Iris pigment epithelial cell (primary cell): ENCODE measurements at places on chromosomes 3 and 15.

DNA sequence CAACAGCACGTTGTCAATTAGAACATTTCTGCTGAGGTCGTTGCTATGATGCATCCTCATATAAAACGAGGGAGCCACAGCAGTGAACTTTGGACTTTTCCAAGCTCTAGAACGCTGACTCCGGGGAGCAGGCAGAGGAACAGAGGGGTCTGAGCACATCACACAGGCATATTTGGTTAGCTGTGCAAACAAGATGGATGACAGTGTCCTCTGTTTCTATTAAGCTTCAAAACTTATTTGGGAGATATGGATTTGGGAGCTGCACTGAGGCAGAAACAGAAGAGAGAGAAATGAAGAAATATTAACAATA is 278.0 kb upstream of the TBL1XR1 start:
- no peak for DNase-seq

DNA sequence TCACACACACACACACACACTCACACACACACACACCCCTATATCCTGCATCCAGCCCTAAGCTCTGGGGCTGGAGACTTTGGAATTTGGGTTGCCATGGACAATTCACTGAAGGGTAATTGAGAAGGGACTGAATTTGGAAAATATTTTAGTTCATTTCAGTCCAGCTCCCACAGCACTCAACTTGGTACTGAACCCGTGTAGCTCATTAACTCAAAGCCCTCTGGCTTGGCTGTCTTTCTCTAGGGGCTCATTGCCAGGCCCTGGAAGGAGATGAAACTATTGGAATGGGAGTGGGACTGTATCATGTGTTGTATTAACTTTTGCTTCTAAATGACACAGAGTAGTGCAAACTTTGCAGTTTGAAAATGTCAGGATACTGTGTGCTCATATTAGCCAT is 157.3 kb downstream of the EPHB1 start:
- no peak for DNase-seq

- DNase-seq, result peak; percentile 84
These were observed 58.9 kb downstream of the MYO1E start for GRCh38 chr15:59313641-59314332.

- no peak for DNase-seq
These were observed 55.6 kb downstream of the LYSMD4 start for GRCh38 chr15:99677540-99678134.

DNA sequence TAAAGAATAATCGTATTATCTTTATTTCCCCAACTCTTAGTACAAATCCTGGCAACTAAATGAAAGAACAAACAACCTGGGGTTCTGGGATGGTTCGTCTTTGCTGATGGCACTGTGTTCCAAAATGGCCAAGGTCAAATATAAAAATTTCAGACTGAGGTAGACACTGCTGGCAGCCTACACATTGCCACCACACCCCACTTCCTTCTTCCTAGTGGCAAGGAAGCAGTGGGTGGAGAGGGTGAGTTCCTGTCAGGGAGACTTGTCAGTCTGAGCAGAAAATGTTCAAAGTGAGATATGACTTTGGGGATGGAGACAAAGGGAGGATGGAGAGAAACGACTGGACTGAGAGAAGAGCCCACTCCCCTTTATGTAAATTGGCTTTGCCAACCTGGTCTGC is 69.6 kb downstream of the LMCD1 start:
- DNase-seq, result no peak

- DNase-seq, result peak; percentile 16
These were observed 52.3 kb upstream of the BNIP2 start for GRCh38 chr15:59741274-59741906.

DNA sequence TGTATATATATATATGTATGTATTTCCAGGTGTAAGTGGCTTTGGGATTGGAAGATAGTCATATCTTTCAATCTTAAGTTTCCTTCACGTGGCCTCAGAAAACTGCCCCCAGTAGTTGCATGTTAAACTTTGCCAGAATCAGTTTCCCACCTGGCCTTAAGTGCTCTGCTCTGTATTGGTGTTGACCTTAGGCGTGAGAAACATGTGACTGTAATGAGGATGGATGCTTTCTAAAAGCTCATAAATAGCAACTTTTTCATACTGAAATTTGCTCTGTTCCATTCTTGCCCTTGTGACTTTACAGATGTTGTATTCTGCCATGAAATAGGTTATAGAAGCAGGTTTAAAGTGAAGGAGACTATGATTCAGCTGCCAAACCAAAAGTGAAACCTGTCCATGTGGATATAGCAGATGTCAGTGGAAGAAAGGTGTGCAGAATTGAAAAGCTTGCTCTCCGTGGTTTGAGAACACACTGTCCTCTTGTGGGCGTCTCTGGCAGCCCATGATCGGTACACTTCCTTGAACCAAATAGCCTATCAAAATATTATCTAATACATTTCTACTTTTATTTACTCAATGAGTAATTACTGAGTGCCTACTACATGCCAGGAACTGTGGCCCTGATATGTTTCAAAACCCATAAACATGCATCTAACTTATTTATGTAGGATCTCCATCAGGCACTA is 15.8 kb downstream of the SCG5 start:
- no peak for DNase-seq

- no peak for DNase-seq
These were observed 65.9 kb upstream of the THBS1 start for GRCh38 chr15:39514933-39515332.

DNA sequence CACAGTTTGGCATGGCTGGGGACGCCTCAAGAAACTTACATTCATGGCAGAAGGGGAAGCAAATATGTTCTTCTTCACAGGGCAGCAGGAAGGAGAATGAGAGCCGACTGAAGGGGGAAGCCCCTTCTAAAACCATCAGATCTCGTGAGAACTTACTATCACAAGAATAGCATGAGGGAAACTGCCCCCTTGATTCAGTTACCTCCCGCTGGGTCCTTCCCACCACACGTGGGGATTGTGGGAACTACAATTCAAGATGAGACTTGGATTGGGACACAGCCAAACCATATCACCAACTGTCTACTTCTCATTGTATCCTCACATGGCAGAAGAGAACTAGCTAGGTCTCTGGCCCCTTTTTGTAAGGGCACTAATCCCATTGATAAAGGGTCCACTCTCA is 30.5 kb downstream of the CCDC32 start:
- no peak for DNase-seq

DNA sequence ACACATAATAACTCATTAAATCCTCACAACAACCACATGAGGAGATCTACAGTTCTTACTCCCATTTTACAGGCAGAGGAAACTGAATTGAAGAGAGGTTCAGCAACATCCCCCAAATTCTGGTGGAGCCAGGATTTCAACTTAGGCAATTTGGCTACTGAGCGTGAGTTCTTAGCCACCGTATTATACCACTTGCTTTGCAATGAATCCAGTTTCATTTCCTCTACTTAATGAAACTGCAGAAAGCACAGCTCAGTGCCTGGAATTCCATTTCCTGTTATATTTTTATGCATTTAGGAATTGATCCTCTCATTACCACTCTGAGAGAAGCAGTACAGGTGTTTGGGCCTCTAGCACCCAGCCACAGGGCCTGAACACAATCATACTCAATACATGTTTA is 4.3 kb downstream of the ZNF860 start:
- DNase-seq, result no peak

GRCh38 chr15:45023659-45024225 is 747 bp downstream of the SORD start:
- DNase-seq, result peak; percentile 9

GRCh38 chr15:38843051-38843501 is 278.5 kb upstream of the RASGRP1 start:
- peak; percentile 30 for DNase-seq

DNA sequence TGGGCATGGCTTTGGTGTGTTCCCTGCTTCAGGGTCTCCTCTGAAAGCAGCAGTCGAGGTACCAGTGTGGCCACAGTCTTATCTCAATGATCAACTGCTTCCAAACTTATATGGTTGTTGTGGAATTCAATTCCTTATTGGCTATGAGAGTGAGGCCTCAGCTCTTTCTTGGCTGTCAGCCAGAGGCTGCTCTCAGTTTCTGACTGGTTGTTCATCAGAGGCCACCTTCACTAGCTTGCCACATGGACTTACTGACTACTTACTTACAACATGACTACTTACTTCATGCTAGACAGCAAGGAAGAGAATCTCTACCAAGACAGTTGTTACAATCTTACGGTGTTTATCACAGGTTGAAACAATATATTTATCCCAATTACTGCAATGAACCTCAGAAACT is 789.2 kb downstream of the DIPK2A start:
- DNase-seq, result peak; percentile 11

- no peak for DNase-seq
These were observed 517.0 kb downstream of the SQOR start for GRCh38 chr15:46151786-46152185.

DNA sequence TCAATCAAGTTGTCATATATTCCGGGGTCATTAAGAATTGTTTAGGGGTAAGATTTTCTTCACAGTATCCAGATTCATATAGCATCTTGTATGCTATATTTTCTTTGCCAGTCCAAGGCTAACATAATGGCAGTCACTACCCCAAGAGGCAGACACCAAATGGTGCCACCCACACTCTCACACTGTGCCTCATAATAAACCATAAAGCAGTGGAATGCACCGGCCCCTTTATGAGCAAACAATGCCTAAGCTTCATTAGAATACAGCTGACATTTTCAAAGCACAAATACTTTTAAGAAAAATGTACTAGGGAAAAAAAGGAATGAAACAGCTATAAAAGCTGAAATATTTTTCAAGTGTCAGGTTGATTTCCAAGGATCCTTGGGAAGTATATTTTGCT is 121.6 kb downstream of the TFDP2 start:
- DNase-seq, result peak; percentile 30

DNA sequence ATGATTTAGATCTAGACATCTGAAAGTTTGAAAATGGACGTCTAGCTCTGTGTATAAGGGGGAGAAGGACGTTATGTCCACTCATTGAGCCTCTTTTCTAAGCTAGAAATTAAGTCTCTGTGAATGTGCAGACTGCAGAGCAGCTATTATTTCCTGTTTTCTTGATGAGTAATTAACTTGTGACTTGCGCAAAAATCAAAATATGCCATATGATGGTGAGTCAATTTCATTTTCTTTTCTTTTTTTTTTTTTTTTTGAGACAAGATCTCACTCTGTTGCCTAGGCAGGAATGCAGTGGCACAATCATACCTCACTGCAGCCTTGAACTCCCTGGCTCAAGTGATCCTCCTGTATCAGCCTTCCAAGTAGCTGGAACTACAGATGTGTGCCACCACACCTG is 14.1 kb downstream of the LACTB start:
- peak; percentile 93 for DNase-seq

DNA sequence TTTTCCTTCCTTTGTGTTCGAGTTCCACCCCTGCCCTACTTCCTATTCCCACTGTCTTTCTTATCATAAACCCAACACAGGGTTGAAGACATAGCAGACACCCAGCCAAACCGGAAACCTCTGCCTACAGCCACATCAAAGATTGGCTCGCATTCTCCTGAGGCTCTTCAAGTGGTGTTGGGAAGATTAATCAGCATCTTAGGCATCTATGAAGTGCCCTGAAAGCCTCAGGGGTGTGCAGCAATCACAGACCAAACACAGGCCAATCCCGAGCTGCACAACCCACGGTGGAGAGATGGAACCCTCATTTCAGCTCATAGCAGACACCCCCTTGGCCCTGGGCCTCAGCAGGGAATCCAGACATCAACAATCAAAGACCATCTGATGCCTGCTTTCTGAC is 255.9 kb downstream of the XXYLT1 start:
- DNase-seq, result no peak

- DNase-seq, result no peak
These were observed 228.9 kb downstream of the SNRPN start for GRCh38 chr15:25183581-25184251.

- no peak for DNase-seq
These were observed 121.9 kb downstream of the CACNA1D start for GRCh38 chr3:53616321-53616720.

DNA sequence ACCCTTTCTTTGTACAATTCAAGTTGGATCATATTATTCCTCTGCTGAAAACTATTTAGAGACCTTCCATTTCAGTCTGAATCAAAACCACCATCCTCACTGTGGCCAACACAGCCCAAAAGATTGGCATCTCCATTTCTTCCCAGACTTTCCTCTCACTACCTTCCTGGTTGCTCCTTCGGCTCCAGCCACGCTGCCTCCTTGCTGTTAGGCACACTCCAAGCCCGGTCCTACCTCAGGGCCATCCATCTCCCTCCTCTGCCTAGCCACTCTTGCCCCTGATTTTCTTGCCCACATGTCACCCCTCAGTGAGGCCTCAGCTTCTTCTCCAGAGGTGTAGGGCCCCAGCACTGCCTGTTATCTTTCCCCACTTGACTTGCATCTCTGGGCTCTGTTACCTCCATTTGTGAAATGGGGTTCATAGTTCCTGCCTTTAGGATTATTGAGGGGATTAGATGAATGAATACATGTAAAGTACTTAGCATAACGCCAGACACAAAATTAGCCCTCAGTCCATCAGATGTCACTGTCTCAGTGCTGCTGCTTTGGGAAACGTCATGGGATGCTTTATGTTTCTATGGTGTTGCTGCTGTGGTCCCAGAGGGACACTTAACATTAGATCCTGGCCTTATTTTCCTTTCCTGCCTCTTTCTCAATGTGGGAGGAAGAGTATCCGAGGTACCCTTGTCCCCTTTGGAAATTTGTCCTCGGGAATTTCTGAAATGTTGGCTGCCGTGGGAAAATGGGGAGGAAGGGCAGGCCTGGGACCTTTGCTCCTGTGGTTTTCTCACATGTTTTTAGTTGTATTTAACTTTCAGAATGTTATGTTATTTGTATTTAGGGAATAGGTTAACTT is 31.3 kb downstream of the SNRK start:
- DNase-seq, result no peak

- no peak for DNase-seq
These were observed 151.1 kb downstream of the ROBO2 start for GRCh38 chr3:77191014-77191413.

DNA sequence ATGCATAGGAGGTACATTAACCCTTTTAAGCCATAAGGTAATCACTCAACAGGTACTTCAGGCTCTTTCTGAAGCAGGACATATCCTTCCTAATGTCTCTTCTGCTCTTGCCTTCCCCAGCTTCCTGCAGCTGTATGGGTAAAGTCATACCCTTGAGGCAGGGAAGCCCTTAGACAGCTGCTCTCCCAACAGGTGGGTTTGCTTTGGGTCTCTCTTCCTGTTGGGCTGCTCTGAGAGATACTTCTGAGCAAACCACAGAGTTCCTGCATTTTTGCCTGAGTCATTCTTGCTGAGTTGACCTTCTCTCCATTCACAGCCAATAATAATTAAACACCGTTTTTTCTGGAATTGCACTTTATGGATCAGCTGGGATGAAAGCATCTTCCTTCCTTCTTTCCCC is 2.0 kb upstream of the TRAT1 start:
- DNase-seq, result no peak

DNA sequence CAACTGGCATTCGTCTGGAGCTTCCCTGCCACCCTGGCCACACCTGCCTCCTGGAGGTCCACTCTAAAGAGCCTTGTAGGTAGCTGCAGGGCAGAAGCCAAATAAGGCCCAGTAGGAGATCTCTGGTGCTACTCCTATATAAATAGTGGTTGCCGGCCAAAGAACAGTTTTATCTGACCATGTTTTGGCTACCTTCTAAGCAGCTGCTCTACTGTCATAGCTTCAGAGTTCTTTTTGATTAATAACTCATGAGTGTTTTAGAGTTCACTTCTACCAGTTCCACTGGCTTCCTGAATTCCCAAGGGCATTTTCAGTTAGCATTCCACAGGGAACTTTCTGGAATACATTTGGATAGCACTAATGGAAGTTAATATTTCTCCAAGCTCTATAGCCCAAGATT is 154.6 kb downstream of the B3GALNT1 start:
- no peak for DNase-seq

- DNase-seq, result peak; percentile 85
These were observed 222.8 kb downstream of the PTPRG start for GRCh38 chr3:61783993-61784718.
